Left cardiac atrium (tissue), 4 donors: ENCODE measurements at places on chromosomes 13 and 19.
A peak's percentile ranks its signal among the peaks of the same experiment; 100 is the strongest.

DNA sequence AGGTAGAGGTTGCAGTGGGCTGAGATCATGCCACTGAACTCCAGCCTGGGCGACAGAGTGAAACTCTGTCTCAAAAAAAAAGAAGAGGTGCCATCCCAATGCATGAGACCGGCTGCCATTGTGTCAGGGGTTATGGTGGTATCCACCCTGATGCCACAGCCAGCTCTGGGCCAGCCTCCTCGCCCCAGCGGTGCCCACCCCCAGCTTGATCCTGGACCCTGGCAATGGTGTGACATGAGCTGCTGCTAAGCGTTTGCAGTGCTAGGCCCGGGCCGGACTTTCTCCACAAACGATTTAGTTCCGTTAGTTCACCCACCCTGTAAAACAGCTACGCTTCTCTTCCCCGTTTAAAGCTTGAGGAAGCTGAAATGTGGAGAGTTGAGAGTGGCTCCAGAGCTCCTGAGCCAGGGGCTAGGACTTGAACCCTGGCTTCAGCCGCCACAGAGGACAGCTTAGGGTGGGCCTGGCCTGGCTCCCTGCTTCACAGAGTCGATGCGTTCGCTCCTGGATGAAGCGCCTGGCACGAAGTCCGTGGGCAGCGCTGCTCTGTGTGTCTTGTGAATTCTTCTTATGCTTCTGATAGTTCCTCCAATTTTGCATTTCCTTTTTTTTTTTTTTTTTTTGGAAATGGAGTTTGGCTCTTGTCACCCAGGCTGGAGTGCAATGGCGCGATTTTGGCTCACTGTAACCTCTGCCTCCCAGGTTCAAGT is 25.5 kb downstream of the NKPD1 start:
- DNase-seq = no peak

DNA sequence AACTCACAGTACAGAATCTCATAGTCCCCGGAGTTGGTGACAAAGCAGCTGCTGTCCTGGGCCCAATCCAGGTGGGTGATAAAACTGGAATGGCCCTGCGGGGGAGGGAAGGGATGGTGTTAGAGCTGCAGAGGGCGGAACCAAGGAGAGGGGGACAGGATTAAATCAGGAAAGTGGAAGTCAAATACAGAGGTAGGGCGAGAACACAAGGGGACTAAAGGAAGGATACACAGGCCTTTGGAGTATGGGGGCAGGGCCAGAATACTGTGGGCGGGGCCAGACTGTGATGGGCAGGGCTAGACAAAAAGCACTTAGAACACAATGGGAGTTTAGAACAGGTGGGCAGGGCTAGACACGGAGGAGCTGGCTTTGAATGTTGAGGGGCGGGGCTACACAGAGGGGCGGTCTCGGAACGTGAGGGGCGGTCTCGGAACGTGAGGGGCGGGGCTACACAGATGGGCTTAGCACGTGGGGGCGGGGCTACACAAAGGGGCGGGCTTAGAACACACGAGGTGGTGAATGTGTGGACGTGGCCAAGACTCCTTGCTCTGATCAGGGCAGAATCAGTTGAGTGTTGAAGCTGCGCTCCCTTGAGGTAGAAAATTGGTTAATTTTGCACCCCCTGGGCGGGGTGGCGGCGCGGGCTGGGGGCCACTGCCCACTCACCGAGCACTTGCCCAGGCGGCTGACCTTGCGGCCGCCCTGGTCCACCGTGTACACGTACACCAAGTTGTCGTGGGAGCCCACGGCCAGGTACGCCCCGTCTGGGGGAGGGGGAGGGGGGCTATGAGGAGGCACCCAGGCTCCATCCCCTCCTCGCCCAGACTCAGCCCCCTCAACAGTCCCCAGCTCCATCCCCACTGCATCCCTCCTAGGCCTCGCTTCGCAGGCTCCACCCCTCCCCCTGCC is 14.0 kb upstream of the GPR4 start:
- DNase-seq = peak; percentile 92

- DNase-seq = no peak
Measured at GRCh38 chr13:57638186-57638890, 6.8 kb downstream of the PCDH17 start.

- DNase-seq = no peak
Measured at GRCh38 chr13:65829241-65830008, 1400.7 kb downstream of the PCDH9 start.

DNA sequence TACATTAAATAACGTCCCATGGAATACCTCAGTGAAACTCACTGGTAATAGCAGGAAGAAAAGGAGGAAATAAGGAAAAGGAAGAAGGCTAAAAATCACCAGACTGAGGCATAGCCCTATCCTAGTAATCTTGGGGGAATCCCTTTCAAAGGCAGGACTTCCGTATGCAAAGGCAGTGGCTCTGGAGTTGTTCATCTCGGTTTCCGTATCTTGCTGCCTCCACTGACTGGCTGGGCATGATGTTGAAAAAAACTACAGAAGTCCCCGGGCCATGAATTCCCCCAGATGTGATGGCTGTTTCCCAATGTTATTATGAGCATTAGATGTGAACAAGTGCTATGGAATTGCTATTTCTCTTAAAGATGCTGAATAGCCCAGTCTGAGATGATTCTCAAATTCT is 5.5 kb downstream of the FPR2 start:
- DNase-seq = no peak

DNA sequence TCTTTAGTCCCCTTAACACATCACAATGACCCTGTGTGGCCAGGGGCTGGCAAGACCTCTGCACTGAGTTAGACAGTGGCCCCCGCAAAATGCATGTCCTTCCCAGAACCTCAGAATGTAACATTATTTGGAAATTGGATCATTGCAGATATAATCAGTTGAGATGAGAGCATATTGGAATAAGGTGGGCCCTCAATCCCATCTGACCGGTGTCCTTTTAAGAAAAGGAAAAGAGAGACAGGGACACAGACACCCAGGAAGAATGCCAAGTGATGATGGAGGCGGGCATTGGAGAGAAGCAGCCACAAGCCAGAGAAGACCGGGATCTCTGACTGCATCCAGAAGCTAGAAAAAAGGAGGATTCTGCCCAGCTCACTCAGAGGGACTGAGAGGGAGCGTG is 1.8 kb downstream of the FAM187B start:
- DNase-seq = no peak

GRCh38 chr13:41981951-41982715 is 21.2 kb upstream of the VWA8 start:
- no peak for DNase-seq

- no peak for DNase-seq
Measured at GRCh38 chr13:54633456-54633855, 1604.8 kb downstream of the OLFM4 start.

DNA sequence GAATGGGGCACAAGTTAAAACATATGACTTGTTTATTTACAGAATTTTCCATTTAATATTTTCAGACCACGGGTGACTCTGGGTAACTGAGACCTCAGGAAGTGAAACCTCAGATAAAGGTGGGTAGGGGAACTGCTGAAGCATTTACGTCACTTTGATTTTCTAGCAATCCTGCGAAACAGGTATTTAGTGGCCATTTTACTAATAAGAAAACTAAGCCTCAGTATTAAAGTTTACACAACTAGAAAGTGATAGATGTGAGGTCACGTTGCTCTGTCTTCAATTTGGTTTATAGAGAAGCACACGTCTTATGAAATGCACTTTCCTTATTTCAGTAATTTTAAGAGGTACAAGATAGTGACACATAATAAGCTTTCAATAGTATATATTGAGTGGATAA is 402.8 kb downstream of the FGF9 start:
- DNase-seq = no peak

GRCh38 chr19:36441339-36441738 is 22.9 kb upstream of the ZFP82 start:
- no peak for DNase-seq

GRCh38 chr13:37608750-37609339 is 10.3 kb upstream of the POSTN start:
- DNase-seq = no peak

DNA sequence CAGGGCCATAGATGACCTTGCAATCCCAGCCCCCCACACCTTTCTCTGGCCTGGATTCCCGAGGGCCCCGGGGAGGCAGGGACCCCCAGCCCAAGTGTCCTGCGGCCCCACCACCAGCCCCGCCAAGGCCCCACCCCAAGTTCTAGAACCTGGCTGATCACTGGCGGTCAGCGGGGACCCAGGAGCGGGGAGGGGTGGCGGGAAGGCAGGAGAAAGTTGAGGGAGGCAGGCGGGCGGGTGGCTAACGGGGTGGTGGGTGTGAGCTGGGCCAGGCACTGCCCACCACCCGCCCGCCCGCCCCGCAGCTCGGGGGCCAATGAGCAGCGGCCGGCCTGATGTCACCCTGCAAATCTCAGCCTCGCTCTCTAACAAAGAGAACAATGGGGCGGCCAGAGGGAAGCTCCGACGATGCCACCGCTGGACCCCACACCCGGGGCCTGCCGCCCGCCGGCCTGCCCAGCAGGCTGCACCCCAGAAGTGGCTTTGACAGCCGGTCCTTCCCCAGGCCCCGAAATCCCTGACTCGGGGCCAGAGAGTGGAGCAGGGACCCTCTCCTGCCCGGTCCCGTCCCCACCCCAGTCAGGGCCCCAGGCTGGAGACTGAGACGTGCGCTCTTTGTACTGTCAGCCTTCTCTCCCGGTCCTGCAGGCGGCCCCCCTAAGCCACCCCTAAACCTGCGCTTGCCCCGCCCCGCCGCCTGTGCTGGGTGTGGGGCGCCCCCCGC is 1.6 kb downstream of the MEX3D start:
- DNase-seq = peak; percentile 74

- no peak for DNase-seq
Measured at GRCh38 chr19:2653710-2654707, 48.5 kb downstream of the GNG7 start.

DNA sequence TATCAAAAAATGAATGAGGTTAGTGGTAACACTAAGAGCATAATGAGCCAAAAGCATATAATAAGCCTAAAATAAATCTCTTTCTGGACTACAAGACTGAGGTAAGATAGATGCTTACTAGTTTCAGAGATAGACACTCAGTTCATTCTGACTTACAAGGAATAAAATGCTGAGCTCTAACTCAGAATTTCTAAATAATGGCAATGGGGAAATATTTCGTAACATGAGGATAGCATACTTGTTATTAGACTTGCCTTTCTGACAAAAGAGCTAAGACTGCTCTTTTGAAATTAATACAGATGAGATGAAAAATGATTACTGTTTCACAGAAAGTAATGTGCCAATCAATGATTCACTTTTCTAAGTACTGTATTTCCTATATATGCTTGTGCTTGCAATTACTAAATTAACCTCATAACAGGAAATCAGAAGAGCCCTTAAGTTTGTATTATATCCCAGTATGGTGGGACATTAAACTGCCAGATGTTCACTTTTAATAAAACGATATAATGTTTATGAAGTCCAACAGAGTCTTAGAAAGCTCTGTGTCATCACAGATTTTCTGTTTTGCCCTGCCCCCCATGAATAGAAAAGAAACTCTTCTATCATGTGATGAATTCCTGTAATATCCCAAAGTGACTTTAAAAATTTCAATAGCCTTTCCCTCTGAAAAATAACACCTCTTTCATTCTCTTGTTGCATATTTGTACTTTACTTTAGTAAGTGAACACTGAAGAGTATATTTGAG is 2771.0 kb upstream of the PCDH20 start:
- no peak for DNase-seq

GRCh38 chr13:103625194-103625593 is 559.0 kb upstream of the SLC10A2 start:
- no peak for DNase-seq

- DNase-seq = no peak
Measured at GRCh38 chr13:99415851-99416331, 85.4 kb upstream of the TM9SF2 start.

GRCh38 chr13:94588541-94588940 is 7.4 kb downstream of the TGDS start:
- no peak for DNase-seq

DNA sequence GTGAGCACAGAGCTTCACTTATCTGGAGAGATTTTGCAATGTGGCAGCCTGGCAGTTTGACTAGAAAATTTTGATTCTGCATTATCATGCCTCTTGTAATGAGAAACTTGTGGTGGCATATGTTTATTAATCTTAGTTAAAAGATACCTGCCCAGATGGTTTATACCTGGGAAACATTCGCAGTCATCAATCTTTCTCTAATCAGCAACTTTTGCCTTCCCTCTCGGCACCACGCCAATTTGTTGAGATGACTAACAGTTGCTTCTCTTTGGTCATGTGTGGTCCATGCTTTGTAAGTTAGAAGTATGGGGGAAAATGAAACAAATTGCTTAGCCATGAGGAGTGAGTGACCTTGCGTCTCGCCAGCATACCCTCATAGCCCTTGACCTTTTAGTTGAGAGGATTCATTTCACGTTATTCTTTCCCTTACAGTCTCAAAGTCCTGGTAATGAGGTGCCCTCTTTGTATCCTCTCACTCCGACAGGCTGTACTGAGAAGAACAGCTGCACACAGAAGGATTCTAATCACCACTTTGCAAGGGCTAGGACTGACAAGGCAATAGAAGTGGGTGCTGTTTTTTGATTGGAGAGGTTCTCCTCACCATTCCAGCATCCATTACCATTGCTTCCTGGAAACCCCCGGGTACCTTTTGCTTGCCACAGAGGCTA is 201.4 kb downstream of the OXGR1 start:
- no peak for DNase-seq

- no peak for DNase-seq
Measured at GRCh38 chr19:22814124-22814523, 18.0 kb upstream of the ZNF723 start.

DNA sequence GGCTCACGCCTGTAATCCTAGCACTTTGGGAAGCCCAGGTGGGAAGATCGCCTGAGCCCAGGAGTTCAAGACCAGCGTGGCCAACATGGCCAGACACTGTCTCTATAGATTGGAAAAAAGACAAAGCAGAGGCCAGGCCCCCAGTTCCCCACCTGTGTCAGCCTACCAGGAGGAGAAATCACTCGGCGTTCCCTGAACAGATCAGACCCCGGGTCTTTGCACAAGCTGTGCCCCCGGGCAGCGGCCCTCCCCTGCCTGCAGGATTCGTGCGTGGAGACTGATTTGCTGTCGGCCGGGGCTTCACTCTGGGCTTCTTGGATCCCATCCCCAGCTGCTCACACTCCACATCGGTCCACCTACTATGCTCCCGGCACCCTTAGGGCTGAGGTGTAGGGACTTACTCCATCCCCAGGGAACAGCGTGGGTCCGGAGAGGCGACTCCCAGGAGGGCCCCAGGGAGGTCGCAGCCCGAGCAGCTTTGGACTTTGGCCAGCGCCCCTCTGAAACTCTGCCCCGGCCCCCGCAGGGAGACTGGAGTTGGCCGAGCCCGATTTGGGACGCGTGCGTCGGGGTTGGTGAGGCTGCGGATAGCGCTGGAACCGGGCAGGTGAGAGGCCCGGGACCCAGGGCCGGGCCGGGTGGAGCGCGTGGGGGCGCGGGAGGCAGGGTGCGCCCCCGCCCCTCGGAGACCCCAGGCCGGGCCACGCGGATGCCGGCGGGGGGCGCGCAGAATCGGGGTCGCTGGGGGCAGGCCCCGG is 515 bp upstream of the EFNA2 start:
- DNase-seq = no peak

GRCh38 chr19:3444695-3445234 is 35.6 kb downstream of the SMIM24 start:
- DNase-seq = no peak

GRCh38 chr19:1630811-1631210 is 21.6 kb downstream of the TCF3 start:
- DNase-seq = no peak

GRCh38 chr13:37954191-37954590 is 84.6 kb upstream of the TRPC4 start:
- DNase-seq = no peak

GRCh38 chr13:33249894-33250293 is 35.7 kb downstream of the STARD13 start:
- DNase-seq = no peak

GRCh38 chr19:55652311-55653128 is 2.3 kb upstream of the U2AF2 start:
- peak; percentile 53 for DNase-seq
